ENCODE measurements at places on chromosomes 2 and 18.

GRCh38 chr2:238883421-238883901, 35.6 kb downstream of the TWIST2 start:
- no peak for DNase-seq

DNA sequence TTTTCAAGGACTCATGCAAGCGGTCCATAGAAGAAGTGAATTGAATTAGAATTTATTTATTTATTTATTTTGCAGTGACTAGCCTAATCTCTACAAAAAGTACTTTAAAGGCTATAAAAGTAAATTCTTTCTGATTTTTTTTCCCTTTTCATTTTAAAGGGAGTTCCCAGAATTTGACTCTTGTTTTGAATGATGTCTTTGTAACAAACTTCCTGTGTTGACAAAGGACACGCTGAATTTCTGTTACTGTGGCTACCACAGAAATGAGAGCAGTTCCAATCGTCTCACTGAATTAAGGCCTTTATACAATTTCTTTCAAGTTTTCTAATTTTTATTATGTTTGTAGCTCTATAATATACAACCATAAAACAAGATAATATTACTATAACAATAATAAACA, 46.3 kb upstream of the LPIN2 start:
- DNase-seq: no peak

GRCh38 chr2:219731173-219731572, 103.7 kb downstream of the SLC4A3 start:
- no peak for DNase-seq

GRCh38 chr2:109299536-109299935, 170.5 kb downstream of the SH3RF3 start:
- no peak for DNase-seq

DNA sequence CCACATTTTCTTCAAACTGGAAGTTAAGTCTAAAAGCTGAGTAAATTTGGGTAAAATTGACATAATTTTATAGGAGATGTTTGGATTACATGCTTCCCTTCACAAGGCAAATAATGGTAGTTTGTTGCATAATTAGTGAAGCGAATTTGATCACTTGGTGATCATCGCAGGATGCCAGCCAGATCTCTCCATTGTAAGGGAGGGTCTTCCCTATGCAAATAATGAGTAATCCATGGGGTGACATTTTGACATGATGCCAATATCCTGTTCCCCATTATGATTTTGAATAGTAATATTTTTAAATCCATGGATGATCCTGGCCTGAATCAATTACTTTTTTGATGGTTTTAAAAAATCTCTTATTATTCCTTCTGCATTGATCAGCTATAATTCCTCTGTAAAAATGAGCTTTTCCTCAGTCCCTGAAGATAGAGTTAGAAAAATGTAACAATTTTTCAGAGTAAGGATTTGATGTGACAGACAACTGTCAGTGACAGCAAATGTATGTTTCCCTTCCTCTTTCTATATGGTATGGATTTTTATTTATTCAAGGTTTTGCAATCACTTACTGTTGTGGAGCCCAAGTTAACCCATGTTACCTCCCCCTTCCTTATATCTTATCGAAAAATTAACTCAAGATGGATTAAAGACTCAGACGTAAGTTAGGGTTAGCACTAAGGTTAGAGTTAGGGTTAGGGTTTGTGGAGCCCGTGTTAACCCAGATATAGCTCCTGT, 21.4 kb downstream of the CCL20 start:
- no peak for DNase-seq

DNA sequence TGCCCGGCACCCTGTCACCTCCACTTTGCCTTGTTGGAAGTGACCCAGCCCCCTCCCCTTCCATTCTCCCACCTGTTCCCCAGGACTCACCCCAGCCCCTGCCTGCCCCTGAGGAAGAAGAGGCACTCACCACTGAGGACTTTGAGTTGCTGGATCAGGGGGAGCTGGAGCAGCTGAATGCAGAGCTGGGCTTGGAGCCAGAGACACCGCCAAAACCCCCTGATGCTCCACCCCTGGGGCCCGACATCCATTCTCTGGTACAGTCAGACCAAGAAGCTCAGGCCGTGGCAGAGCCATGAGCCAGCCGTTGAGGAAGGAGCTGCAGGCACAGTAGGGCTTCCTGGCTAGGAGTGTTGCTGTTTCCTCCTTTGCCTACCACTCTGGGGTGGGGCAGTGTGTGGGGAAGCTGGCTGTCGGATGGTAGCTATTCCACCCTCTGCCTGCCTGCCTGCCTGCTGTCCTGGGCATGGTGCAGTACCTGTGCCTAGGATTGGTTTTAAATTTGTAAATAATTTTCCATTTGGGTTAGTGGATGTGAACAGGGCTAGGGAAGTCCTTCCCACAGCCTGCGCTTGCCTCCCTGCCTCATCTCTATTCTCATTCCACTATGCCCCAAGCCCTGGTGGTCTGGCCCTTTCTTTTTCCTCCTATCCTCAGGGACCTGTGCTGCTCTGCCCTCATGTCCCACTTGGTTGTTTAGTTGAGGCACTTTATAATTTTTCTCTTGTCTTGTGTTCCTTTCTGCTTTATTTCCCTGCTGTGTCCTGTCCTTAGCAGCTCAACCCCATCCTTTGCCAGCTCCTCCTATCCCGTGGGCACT, 4.5 kb downstream of the RETREG2 start:
- no peak for DNase-seq

GRCh38 chr2:105365206-105365605, 27.9 kb downstream of the C2orf49 start:
- DNase-seq: no peak
